ENCODE measurements at places on chromosomes 6 and 20. TPM values are rescaled to one million over a fixed set of nuclear protein-coding genes. Genes with fewer than 3 reads are reported as not detected.

- no peak for ATAC-seq
Observed at GRCh38 chr6:145225500-145225899, 509.8 kb downstream of the EPM2A start.

Gene NRSN2
- 51.6 TPM for total RNA-seq

- ATAC-seq: no peak
Observed at GRCh38 chr6:147055821-147056392, 148.3 kb upstream of the STXBP5 start.

DNA sequence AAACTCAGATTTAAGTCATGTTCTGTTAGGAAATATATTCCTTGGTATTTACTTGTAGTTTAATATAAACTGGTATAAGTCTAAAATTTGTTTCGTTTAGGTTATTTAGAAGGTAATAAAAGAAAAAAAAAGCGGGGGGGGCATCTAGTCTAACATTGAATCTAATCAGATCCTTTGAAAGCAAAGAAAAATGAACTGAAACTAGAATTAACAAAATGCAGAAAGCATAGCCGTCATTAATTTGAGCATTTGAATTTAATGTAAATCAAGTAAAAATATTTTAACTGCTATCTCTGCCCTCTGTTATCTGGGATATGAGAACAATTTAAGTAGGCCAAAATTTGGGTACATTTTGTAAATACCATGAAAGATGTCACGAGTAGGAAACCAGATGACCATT, 54.1 kb downstream of the SNX9 start:
- no peak for ATAC-seq

Gene SRSF12
- 0.74 TPM for total RNA-seq

Gene FBXO9
- total RNA-seq: 65.0 TPM

GRCh38 chr20:48295445-48295903, 510.2 kb upstream of the SULF2 start:
- peak; percentile 85 for ATAC-seq

DNA sequence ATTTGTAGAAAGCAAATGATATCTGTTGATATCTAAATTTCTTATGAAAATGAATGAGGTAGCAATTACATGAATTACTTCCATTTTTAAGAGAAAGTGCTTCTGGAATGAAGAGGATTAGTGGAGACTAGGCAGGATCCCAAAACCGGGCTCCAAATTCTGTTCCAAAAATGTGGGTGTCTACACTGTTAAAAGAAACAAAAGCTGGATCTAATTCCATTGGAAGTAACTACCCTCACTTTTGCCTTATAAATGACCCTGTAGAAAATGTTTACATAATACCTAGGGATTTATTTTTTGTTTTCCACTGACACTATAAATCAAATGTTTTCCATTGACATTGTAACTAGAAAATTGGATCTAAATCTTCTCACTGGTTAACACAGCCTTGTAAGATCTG, 454.9 kb upstream of the JARID2 start:
- no peak for ATAC-seq

DNA sequence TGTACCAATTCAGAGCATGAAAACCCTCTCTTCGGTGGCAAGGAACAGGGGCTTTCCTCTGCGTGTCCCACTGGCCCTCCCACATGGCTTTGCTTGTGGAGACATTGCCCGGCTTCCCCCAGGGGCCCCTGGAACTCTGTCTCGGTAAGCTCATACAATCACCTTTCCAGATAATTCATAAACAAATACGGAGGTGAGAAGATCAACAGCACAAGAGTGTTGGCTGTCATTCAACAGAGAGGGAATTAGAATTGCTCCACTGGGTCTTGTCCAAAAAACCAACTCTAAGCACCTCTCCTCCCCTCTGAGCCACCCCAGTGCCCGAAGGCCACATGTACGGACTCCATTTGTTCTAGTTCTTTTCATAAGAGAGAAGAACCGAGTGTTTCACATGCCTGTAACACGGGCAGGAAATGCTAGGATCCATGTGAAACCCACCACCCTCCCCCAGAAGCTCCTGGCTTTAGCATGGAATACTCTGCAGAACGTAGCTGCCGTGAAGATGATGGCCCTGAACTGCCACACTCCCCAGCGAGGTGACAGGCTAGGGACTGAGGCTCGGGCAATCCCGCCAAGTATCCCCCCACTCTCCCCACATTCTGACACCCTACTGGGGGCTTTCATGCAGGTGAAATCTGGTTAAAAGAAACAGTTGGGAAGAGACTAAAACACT, 24.6 kb upstream of the FOXC1 start:
- ATAC-seq: no peak

Data from gastroesophageal sphincter (tissue), 4 donors.